ENCODE measurements at places on chromosomes 11 and 22.

- DNase-seq = no peak
Observed at GRCh38 chr22:32203181-32204039, 1.5 kb downstream of the RFPL2 start.

DNA sequence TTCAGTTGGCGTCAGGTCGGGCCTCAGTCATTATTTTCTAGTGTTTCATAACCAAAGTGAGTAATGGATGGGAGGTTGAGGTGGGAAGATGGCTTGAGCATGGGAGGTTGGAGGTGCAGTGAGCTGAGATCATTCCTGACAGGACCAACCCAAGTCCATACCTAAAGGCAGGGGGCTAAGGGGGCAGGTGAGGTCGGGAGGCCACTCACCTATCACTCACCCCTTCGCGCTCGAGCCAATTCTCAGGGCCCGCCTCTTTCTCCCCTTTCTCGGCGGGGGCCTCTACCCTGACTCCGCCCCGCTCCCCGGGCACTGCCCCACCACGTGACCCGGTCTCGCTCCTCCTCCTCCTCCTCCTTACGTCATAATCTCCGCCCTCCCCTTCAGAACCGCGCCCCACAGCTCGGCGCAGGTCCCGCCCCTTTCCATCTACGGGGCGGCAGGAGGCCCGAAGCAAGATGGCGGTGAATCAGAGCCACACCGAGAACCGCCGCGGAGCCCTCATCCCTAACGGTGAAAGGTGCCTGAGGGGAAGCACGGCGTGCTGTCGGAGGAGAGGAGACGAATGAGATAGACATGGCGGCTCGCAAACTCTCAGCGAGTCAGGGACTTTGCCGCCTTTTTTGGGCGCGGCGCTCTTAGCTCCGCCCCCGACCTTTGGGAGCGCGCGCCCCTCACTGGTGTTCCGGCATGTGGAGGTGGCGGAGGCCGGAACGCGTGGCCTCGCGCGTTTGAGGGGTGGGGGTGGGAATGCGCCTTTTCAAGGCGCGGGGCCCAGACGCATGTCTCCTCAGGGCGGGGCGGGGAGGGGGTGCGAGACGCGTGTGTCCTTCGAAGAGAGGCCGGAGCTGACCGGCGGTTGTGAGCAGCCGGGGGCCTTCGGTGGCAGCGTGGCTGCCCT lies at the start of gene WBP2NL:
TSS of gene WBP2NL (plus strand) at position 428 of the 901 bp plus-strand sequence. CDS start at position 459, 31 bp downstream.
- DNase-seq = peak; percentile 90

- DNase-seq = no peak
Observed at GRCh38 chr11:16793009-16793408, 54.6 kb downstream of the C11orf58 start.

DNA sequence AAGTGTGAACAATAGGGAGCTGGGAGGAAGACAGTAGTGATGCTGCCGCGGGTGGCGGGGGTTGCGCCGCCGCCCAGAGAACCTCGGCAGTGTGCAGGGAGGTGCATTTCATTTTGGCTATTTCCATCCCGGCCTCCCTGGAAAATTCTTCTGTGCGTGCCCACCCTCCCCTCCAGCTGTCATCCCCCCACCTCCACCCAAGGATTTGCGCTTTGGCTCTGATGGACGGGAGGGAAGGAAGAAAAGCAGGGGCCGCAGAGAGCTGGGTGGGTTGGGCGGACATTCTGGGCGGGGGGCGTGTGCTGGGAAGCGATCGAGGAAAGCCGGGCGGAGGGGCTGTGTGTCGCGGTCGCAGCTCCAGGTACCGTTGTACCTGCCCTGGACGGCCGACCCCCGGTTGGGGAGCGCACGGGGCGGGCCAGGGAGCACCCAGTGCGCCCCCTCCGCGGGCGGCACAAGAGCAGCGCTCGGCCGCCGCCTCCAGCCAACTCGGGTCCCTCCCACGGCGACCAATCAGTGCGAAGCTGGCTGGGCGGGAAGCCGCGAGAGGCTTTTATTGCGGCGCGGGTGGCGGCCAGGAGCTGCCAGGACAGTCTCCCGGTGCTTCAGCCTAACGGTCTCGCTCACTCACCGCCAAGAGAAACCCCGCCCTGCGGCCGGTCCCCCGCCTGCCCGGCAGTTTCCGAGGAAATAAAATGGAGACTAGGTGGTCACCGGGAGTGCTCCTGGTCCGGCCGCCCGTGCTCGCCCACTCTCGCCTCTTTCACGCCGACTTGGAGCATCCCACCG lies 1.6 kb downstream of the NCAM1 start:
- no peak for DNase-seq

DNA sequence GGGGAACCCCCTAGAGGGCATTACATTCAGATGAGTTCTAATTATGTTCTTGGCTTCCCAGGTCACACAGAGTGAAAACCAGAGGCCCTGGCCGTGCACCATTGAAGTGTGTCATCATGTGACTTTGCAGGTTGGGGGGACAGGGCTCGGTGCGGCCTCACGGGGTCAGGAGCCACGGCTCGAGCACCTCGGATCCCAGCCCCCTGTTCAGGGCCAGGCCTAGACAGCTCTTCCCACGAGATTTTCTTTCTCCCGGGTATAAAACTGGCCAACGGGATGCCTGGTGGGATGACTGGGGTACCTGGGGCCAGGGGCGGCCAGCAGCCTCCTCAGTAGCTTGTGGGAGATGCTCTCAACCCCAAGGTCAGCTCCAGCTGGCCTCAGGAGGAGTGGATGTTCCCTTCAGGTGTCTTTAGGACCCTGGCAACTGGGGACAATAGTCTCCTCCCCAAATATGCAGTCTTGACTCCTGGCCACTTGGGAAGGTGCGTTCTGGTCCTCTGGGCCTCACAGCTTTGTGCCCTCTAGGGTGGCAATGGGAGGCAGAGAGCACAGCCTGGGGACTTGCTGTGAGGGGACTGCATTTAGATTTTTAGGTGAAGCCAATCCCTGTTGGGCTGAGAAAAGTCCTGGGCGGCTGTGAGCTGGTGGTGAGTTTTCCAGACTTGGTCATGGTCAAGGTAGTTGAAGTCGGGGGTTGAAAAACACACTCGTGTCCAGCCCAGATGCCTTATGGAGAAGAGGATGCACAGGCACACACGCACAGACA lies 95.6 kb downstream of the KCNQ1 start:
- no peak for DNase-seq

GRCh38 chr22:27476729-27477128 lies 324.8 kb downstream of the MN1 start:
- no peak for DNase-seq

DNA sequence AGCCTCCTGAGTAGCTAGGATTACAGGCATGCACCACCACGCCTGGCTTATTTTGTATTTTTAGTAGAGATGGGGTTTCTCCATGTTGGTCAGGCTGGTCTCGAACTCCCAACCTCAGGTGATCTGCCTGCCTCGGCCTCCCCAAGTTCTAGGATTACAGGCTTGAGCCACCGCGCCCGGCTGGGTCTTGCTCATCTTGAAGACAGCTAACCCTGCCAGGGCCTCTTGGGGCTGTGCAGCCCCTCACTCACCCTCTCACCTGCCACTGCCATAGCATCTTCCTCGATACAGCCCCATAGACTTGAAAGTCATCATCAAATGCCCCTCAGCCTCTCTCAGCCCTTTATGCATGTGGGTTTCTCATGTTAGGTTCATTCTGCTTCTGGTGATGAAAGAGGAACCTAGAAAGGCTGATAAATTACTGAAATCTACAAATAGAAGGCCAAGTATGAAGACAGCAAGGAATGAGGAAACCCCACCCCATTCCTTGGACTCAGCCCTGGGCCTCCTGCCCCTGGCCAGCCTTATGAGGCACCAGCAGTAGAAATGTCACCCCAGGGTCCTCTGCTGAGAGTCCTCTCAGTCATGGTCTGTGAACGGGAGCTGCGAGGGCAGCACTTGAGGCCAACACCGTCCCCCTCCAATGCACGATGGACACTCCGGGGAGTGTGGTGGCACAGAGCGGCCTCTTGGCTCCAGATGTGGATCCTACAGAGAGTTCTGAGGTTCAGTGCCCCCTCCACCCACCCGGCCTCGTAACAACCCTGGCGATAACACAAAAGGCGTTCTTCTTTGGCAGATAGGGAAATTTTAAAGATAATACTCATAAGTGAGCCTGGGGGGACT lies 24.8 kb downstream of the SCGB1A1 start:
- DNase-seq = no peak

DNA sequence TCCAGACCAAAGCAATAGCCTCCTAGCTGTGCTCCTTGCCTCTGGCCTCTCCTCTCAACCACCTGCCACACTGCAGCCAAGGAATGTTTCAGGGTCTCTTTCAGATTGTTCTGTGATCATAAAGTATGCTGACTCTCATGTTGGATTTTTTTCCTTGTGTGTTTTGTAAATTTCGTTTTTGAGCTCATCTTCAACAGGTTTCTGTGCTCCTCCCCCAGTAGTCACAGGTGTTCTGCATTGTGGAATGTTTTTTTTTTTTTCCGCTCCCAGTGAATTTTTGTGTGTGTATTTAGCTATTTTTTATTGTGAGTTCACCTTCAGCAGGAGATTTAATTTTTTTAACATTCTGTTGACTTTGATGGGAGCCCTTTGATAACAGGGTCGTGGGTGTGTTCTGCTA lies 153.7 kb downstream of the MYO18B start:
- no peak for DNase-seq

- no peak for DNase-seq
Observed at GRCh38 chr11:44629732-44630345, 64.4 kb downstream of the CD82 start.

DNA sequence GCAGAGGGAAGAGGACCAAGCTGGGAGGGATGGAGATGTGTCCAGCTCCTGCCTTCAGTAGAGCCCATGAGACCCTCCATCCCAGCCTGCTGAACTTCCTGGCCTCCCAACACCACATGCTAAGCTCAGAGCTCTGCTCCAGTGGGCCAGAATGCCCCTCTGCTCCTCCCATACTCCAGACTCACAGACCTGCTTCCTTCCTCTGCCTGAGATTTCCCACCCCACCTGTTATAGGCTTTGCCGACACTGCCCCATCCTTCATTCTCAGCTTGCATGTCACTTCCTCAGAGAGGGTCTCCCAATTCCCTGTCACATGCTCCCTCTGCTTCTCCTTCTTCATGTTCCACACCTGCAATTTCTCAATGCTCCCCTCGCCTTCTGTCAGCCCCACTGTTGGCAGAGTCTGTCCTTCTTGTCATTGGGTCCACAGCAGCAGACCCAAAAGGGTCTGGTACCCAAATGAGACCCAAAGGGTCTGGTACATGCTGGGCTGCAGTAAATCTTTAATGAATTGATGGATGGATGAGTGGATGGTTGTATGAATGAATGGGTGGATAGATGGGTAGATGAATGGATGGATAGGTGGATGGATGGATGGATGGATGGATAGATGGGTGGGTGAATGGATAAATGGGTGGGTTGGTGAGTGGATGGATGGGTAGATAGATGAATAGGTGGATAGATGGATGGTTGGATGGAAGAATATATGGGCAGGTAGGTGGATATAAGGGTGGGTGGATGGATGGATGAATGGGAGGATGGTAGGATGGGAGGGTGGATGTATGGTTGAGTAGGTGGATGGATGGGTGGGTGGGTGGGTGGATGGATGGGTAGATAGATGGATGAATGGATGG lies 105.3 kb upstream of the FGF3 start:
- DNase-seq = no peak

DNA sequence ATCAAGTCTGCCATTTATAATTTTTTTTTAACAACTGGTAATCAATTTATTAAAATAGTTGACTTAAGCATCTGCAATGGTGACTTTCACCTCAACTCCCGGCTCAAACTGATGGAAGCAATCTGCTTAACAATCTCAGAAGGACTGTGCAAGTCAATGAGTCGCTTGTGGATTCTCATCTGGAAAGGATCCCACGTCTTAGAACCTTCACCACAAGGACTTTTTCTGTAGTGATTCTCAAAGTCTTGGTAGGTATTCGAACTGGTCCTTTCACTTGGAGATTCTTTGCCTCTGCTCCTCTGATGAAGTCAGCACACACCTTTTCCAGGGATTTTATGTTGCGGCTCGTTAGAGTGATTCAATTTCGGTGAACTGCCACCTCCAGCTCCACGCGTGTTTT lies 7.3 kb downstream of the RSF1 start:
- no peak for DNase-seq

- no peak for DNase-seq
Observed at GRCh38 chr11:64759722-64760719, at the start of gene PYGM. Gene PYGM (minus strand): TSS chr11:64759974. CDS start chr11:64759898, 76 bp downstream.

DNA sequence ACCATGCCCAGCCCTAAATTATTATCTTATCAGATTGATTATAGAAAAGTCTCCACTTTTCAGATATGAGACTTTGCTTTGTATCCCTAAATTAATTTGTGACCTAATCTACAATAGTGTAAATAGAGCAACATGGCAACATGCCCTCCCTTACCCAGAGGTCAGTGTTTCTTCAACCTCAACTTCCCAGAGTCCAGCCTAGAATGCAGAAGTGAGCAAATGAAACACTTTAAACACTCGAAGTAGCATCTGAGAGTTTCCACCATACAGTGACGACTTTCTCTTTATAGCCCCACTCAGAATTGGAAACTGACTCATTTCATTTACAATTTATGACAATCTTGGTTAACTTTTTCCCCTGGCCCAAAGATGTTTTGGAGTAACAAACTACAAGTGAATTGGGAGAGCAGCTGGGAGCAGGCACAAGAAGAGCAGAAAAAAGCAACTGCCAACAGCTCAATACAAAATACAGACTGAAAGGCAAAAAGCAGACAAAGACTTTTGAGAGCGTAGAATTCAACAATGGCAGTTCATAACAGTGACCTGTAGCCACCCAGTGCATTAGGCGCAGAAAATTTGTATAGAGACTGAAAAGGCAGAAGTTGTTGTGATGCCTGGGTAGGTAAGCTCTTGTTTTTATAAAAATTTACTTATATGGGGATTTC lies 10.1 kb upstream of the BLID start:
- no peak for DNase-seq

- DNase-seq = no peak
Observed at GRCh38 chr22:38866399-38867123, 5.5 kb downstream of the CBX6 start.

- no peak for DNase-seq
Observed at GRCh38 chr11:128506999-128507611, 80.3 kb downstream of the ETS1 start.

- no peak for DNase-seq
Observed at GRCh38 chr11:129605815-129606214, 209.8 kb upstream of the TMEM45B start.

DNA sequence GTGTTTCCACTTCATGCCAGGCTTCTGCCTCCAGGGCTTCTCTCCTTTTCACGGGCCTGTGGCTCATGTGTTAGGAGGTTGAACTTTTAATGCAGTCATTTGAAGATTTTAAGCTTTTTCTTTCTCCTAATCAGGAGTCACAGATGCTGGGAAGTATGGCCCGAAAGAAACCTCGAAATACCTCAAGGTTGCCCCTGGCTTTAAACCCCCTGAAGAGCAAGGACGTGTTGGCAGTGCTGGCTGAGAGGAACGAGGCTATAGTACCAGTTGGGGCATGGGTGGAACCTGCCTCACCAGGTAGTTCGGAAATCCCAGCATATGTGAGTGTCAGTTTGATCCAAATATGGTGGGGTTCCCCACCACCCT lies 571 bp downstream of the CCDC15 start:
- DNase-seq = no peak

GRCh38 chr22:48101704-48102103 lies 1339.3 kb downstream of the TBC1D22A start:
- no peak for DNase-seq

- DNase-seq = no peak
Observed at GRCh38 chr22:48250937-48251530, 1488.6 kb downstream of the TBC1D22A start.

GRCh38 chr11:38680166-38680565 lies 2082.1 kb upstream of the RAG2 start:
- no peak for DNase-seq

- DNase-seq = peak; percentile 58
Observed at GRCh38 chr22:31347251-31348008, 1.3 kb upstream of the PATZ1 start.

Measured in central memory CD4-positive, alpha-beta T cell (primary cell).